ENCODE measurements at places on chromosomes 7 and 10.

GRCh38 chr7:139249179-139249810, 18.3 kb downstream of the UBN2 start:
- DNase-seq, result no peak

- DNase-seq, result no peak
These were observed 63.4 kb downstream of the HPSE2 start for GRCh38 chr10:99172128-99172738.

- no peak for DNase-seq
These were observed 6.2 kb upstream of the FOXK1 start for GRCh38 chr7:4675771-4676367.

DNA sequence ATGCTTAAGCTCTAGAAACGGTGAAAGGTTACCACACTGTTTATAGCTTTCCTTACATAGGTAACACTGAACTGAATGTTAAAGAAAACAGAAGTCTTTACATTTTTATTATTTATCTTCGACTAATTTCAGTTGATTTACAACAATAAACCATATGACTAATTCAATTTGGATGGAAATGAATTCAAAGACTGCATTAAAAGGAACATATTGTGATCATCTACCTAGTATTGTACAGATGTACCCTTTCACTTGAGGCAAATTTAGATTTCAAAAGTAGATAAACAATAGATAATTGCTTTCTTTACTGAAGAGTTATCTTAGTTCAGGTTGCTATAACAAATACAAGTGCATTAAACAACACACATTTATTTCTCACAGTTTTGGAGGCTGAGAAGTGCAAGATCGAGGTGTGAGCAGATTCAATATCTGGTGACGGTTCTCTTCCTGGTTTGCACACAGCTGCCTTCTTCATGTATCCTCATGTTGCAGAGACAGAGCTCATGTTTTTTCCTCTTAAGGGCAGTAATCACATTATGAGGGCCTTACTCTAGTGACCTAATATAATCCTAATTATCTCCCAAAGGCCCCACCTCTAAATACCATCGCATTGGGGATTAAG, 15.0 kb upstream of the ARMC3 start:
- peak; percentile 35 for DNase-seq

DNA sequence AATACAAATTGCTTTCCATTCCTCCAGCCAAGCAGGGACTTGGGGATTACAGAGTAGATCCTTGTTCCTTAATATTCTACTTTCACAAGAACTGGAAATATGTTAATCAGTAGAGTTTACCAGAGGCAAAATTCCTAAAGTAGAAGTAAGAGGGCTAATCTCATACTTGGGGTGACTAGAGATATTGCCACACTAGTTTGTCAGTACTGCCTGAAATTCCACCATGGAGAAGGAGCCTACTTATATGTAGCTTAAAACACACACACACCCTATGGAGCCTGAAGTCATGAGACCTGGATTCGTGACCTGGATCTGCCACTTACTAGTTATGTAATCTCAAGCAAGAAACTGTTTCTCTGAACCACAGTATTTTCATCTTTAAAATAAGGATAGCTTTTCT, 33.9 kb downstream of the STRIP2 start:
- DNase-seq, result no peak

- DNase-seq, result no peak
These were observed 23.9 kb upstream of the AGFG2 start for GRCh38 chr7:100515072-100515532.

DNA sequence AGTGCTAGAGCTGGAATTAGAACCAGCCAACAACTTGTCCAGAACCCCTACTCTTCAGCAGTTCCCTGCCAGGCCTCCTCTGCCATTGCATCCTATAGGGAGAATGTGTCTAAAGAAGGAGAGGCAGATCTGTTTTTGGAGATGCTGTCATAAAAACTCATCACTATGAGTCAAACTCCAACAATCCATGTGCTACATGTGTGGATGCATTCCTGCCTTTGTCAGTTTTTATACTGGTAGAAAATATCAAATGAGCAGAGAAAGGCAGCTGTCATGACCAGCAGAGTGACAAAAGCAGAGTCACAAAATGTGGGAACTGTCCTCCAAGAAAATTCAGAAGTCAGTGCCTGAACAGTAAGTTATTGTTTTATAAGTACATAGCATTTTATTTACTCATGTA, 93.0 kb downstream of the ABLIM1 start:
- DNase-seq, result no peak

DNA sequence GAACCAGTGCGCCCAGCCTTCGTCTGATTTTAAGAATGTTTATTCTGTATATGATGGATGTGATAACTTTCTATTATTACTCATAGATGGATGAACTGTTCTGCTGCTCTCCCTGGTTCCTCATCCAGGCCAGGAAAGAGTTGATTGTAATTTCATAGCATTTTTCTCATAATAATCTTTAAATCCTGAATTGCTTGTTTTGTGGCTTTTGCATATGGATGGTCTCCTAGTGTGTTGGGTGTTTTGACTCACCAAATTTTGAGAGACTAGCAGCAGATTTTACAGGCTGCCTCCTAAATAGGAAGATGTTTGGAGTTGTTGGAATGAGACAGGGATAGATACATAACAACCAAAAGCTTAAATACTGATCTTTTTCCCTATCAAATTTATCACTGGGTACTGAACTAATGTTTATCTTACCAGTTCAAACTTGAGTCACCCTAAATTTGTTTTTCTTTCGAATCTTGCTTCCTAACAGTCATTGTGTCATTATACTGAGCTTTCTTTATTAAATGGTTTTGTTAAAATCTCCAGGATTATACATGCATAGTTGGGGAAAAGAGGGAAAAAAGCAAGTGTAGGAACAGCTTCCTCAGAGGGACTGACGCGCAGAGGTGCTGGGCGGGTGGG, 106.0 kb upstream of the GATA3 start:
- no peak for DNase-seq

DNA sequence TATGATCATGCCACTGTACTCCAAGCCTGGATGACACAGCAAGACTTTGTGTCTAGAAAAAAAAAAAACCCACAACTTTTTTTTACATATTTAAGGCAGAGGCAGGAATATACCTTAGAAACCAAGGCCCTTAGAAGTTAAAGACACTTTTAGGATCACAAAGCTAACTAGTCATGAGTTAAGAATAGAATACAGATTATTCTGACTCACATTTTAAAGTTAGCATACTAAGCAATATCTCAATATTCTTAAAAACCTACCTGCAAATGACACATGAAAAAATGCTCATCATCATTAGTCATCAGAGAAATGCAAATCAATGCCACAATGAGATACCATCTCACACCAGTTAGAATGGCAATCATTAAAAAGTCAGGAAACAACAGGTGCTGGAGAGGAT, 177.7 kb downstream of the CHCHD3 start:
- no peak for DNase-seq

GRCh38 chr10:59622320-59623132, 87.1 kb downstream of the SLC16A9 start:
- DNase-seq, result peak; percentile 40

DNA sequence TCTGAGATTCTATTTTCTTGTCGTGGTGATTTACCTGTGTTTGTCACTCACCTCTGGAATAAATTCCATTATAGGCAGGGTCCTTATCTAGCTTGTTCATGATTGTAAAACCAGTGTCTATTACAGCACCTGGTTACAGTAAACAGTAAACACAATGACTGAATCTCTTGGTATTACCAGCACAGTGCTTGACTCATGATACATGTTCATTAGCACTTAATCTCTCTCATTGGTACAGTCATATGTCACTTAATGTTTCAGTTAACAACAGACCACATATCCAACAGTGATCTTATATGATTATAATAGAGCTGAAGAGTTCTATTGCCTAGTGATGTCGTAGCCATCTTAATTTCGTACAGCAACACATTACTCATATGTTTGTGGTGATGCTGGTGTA, 1.6 kb upstream of the TASOR2 start:
- DNase-seq, result no peak

DNA sequence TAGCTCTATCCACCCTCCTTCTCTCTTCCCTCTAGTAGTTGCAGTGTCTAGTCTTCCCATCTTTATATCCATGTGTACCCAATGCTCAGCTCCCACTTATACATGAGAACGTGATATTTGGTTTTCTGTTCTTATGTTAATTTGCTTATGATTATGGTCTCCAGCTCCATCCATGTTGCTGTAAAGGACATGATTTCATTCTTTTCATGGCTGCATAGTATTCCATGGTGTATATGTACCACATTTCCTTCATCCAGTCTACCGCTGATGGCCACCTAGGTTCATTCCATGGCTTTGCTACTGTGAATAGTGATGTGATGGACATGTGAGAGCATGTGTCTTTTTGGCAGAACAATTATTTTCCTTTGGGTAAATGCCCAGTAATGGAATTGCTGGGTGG, 6.5 kb downstream of the PRSS2 start:
- DNase-seq, result no peak

DNA sequence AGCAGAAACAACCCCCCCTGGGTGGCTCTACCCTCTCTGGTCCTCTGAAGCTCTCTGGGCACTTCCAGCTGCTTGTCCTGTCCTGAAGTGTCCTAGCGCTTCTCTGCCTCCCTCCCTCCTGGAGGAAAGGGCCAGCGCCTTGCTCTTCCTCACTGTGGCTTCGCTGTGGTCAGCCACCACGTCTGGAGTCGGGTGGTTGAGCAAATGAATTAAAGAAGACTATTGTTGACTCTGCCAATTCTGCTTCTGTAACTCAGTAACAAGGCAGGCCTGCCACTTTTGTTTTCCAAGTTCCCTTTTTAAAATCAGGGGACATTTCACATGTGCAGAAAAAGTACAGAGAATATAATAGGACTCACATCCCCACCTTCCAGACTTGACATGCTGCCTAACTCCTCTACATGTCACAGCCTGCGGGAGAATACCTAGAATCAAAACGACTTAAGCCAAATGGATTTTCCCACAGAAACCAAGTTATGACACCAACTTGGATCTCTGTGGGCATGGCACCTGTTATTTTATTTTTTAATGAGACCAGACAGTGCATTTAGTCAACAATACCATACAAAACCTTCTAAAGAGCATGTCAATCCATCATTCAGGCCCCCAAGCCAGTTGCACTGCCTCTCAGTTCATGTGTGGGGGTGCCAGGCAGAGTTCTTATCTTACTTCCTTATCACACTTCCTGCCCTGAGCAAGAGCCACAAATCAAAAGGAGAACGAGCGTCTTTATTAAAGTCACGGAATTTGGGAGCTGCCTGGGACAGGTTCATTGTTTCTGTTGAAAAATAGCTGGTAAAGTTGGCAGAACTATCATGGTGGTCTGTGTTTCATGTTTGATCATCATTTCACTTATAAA, 6.8 kb downstream of the FFAR4 start:
- no peak for DNase-seq

DNA sequence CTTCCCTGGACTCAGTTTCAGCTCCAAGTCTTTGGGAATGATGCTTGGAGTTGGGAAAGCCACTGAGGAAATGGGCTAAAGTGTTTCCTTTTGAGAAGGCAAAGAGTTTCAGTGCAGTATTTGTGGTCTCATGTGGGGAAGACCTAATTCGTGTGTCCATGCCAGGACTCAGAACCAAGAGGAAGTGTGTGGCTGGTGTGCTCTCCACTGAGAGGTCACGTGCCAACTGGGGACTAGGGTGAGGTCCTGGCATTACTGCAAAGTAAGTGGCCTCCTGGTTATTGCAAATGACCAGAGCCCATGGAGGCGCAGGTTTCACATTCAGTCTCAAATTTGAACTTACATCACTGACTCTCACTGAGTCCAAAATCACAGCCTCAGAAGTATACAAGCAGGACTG, 48.6 kb upstream of the ITPRID1 start:
- no peak for DNase-seq

DNA sequence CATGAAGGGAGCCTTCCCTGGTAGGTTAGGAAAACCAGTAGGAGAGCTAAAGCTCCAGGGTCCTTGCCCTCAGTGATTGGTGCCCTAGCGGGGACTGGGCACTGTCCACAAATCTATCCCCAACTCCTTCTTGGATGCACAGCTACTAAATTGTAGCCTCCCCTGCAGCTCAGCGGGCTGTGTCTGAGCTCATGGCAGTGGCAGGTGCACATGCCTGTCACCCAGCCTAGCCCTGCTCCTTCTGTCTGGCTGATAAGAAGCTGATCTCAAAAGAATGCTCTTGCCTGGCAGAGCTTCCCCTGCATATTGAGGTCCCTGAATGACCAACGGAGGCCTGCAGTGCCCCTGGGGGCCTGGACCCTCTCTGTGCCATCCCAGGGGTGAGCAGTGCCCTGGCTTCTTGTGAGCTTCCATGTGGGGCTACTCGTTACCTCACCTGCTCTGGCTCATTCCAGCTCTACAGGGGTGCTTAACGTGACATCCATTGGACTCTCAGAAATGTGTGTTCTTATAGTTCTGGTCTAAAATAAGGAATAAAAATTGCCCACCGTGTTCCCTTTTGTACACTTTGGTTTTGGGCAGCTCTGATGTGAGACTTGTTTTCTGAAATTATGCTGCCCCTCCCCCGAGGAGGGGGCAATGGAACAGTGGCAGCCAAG, 59.8 kb upstream of the ANTXRL start:
- DNase-seq, result no peak

GRCh38 chr7:72025381-72025960, 386.7 kb downstream of the CALN1 start:
- no peak for DNase-seq

- peak; percentile 86 for DNase-seq
These were observed at the start of gene CYTH3 for GRCh38 chr7:6272481-6273323. CYTH3 (minus strand) TSS chr7:6272624; CDS start chr7:6272507, 117 bp downstream.

DNA sequence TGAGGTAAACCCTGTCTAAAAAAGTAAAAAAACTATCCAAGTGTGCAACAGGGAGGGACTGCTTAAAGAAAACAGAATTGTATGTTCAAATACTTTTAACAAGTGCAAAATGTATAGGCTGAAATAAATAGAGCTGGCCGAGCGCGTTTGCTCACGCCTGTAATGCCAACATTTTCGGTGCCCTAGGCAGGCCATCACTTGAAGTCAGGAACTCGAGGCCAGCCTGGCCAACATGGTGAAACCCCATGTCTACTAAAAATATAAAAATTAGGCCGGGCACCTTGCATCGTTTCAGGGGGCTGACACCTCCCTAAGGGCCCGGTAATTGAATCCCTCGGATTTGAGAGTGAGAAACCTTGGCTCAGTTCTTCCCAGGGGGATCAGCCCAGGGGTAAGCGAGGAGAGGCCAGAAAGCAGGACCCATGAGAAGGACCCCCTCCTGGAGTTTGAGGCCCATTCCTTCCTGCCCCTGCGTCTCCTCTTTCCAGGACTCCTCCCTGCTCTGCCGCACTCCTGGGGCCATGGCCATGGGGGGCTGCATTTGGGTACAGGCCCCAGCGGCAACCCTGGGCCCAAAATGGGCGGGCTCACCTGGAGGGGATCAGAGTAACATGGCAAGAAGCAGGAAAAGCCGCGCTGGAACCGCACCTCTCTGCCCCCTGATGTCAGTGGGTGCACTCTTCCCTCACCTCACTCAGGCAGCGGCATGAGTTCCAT, 75.5 kb upstream of the TMEM248 start:
- no peak for DNase-seq
